ENCODE measurements at places on chromosomes 2 and 18.

DNA sequence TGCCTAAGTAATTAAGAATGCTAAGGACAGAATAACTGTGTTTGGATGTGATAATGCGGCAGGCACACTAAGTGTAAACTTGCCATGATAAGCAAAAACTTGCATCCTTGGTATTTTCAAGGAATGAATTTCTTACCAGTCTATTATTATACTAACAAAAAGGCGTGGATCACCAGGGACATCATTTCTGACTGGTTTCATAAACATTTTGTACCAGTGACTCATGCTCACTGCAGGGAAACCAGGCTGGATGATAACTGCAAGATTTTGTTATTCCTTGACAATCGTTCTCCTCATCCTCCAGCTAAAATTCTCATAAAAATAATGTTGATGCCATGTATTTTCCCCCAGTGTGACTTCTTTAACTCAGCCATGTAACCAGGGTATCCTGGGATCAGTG, 289.5 kb downstream of the CDCA7 start:
- no peak for DNase-seq

DNA sequence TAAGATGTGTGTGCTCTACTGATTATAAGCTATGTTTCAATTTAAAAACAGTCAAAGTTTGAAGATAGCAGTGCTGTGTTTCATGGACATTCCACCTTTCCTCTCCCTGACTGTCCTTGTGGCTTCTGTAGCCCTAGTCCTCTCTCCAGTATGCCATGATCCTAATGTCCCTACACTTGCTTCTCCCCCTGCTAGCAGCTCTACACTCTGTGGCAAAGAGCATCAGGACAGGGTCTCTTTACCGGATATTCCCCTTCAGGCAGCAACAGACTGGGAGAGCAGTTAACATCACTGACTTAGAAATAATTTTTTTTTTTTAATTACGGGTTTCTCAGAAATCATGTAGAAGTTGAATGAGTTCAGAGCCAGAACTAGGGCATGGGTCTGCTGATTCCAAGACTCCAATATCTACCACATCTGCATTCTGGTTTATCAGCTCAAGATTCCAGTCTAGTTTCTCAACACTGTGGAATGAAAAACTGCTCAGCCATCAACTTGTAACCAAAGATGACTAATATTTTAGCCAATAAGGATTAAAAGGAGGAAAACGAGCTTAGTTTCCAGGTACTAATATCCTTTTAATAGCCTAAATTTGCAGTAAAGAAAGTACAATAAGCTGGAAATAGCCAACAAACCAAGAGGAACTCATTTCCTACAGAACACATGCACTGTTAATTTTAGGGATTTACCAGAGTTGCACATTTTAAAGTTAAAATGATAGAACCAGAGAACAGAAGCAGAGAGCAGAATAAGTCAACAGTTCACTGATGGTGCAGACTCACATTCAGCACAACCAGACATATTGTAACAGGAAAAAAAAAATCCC, 45.2 kb downstream of the TMEM131 start:
- DNase-seq, result no peak

GRCh38 chr18:62578980-62579511, 56.2 kb downstream of the ZCCHC2 start:
- no peak for DNase-seq

DNA sequence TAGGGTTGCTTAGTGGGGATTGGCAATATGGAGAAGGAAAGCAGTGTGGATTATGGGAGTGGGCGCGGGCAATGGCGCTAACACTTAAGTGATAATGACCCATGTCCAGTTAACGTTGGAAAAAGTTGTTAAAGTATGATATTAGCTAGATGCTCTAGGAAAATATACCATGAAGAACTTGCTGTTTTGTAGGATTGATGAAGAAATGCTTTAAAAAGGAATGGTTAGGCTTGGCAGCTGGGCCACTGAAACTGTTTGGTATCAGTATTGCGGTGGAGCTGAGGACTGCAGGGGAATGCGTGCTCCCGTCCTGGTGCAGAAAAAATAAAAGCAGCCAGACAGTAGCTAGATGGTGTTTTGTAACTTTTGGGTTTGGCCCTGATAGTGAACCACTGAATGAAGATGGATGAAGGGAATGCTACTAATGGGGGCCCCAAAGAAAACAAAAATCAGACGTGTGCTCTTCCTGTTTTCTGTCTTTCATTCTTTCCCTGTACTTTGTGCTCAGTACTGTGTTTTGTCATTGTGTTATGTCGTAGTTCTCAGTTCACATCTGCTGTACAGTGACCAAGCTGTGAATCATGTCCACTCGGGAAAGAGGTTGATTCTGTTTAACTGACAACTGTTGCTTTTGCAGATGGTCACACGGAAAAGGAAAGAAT, 999 bp downstream of the INSIG2 start:
- DNase-seq, result peak; percentile 4

GRCh38 chr2:107132070-107132469, 246.1 kb upstream of the ST6GAL2 start:
- no peak for DNase-seq
